ENCODE measurements at places on chromosomes 6 and 20. TPM values are rescaled to one million over a fixed set of nuclear protein-coding genes. Genes with fewer than 3 reads are reported as not detected.
A peak's percentile ranks its signal among the peaks of the same experiment; 100 is the strongest.

DNA sequence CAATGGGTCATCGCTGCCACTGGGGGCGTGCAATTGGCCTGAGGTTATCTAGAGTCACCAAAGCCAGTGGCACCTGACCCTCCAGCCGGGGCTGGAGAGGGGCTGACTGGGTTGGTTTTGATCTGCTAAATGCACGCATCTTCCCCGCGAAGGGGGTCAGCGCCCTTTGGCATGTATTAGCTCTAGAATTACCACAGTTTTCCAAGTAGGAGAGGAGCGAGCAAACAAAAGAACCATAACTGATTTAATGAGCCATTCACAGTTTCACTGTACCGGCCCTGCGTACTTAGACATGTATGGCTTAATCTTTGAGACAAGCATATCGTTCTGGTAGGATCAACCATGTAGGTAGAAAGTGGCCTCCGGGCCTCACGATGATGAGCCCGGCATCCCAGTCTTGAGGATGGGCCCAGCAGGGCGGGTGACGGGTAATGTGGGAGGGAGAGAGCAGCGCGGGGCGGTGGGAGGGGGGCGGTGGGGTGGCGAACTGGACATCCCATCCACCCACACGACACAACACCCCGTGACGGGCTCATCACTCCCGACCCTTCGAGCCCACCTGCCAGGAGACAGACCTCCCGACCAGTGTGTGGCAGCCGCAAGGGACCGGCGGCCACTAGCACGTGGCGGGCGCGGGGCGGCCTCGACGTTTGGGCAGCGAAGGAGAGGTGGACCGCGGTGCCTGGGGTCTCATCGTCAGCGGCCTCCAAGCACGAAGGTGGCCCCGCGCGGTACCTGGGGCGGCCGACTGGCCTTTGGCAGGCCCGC, 1957.5 kb upstream of the DEFB115 start:
- no peak for ATAC-seq

DNA sequence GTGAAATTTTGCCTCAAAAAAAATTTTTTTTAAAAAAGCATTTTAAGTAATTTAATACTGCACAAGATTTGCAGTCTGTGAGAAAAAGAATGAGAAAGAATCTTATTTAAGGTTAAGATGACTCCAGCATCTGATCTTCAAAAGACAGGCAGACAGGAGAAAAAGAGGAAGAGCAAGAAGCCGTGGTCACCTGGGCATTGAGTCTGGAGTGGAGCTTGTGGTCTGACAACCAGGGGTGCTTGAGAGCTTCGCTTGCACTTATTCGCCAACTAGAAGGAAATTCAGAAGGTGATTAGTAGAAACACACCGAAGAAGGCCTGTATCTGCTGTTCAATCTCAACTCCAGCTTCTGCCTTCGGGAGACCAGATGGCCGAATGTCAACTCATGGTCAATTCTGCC, 75.9 kb downstream of the MYLK4 start:
- no peak for ATAC-seq

- ATAC-seq = no peak
These were observed 220.3 kb downstream of the ALDH8A1 start for GRCh38 chr6:134729561-134729960.

- ATAC-seq = no peak
These were observed 58.8 kb downstream of the BMP6 start for GRCh38 chr6:7784706-7785105.

The COL20A1 gene
- total RNA-seq = 0.17 TPM

DNA sequence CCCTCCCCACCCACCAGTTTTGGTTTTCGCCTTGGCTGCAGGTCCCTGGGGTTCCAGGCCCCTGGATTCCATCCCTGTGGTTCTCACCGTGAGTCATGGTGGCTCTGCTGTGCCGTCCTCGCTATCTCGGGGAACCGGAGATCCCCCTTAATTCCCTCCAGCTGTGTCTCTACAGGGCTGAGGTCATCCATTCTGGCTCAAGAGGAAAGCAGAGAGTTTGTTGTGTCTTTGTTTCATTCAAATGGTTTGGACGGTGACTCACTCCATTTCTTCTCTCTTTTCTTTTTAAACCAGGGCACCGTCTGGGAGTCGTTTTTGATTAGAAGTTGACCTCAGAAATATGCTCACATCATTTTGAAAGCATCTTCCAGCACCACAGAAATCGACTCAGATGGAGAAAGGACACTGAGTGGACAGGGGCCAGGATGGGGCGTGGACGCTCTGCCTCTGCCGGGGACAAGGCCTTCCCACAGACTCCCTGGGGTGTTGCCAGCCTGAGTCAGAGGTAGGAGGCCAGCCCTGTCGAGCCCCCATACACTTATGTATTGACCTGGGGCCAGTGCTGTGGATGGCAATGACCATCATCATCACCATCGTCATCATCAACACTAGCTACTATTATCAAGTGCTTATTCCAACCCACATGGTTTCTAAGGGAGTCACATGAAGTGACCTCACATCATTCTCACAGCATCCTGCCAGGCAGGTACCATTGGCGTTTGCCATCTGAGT, 176.2 kb downstream of the NFATC2 start:
- ATAC-seq = peak; percentile 37

- no peak for ATAC-seq
These were observed 837 bp upstream of the OSER1 start for GRCh38 chr20:44211177-44212039.

The PSORS1C1 gene
- not detected for total RNA-seq

The TTLL9 gene
- total RNA-seq = not detected

GRCh38 chr20:13927171-13927570, 63.2 kb downstream of the SEL1L2 start:
- ATAC-seq = no peak

The KIF13A gene
- total RNA-seq = 0.45 TPM

GRCh38 chr6:143515061-143515760, 3.7 kb upstream of the FUCA2 start:
- ATAC-seq = no peak

The DEF6 gene
- 133 TPM for total RNA-seq

- peak; percentile 87 for ATAC-seq
These were observed 113.3 kb downstream of the CRYBG1 start for GRCh38 chr6:106473812-106474211.
